ENCODE measurements at places on chromosomes 6 and 20. TPM values are rescaled to one million over a fixed set of nuclear protein-coding genes. Genes with fewer than 3 reads are reported as not detected.

- no peaks in the 10 kb centered on the region for H3K4me1 ChIP-seq
- H3K4me3 ChIP-seq = no peak overlapping the region
- no peaks in the 10 kb centered on the region for H3K27me3 ChIP-seq
- no peak for DNase-seq
- no peaks in the 10 kb centered on the region for H3K36me3 ChIP-seq
Observed at GRCh38 chr6:38236631-38237030, 403.1 kb downstream of the BTBD9 start.

DNA sequence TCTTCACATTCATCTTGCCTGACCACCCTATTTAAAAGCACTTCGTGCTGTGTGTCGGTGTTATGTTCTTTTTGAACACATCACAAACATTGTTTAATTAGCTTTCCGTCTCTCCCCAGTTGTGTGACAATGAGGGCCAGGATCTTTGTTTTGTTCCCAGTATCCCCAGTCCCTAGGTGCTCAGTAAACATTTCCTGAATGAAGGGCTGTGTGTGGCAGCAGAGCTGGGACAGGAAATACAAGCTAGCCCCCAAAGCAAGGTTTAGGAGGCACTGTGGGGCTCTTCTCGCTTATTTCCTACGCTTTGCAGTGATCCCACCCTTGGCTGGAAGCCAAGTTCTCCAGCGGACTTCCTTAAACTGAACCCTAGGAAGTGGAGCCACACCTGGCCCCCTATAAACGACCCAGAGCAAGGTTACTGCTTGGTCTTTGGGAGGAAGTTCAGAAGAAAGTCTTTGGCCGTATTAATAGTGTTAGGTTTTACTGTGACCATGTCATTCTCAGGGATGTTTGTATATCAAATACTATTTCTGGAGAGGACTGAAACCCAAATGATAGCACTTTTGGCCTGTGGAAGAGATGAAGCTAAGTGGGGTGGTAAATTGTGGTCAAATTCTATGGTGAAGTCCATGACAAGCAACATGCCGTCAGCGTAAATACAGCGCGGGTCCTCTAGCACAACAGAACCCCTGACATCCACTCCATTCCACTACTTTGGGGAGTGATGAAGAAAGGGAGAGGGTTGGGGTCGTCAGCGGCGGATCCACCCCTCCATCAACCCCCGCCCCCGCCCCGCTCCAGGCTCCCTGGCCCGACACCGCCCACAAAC lies 570 bp upstream of the FANCE start:
- H3K27me3 ChIP-seq = no peaks in the 10 kb centered on the region
- H3K4me1 ChIP-seq = peaks cover 24% of the 10 kb centered on the region
- H3K27ac ChIP-seq = peak overlapping the region; percentile 88
- H3K36me3 ChIP-seq = no peaks in the 10 kb centered on the region
- no peak for DNase-seq

DNA sequence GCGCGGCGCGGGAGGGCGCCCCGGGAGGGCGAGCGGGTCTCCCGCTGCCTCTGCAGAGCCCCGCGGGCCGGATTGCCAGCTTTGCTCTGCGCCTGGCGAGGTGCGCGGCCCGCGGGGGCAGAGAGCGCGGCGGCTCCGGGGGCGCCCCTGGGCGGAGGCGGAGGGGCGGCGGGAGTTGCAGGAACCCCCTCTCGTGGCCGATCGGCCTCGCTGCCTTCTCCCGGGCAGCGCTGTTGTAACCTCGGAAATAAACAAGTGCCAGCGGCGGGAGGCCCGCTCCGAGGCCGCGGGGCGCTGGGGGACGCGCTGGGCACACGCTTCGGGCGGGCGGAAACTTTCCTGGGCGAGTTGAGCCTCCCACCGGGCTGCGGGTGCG lies 1.2 kb downstream of the CDH4 start:
- H3K36me3 ChIP-seq = no peaks in the 10 kb centered on the region
- peak overlapping the region; percentile 45 for H3K4me3 ChIP-seq
- peaks cover 20% of the 10 kb centered on the region for H3K4me1 ChIP-seq
- DNase-seq = no peak

SYNE1 gene
- 66.4 TPM for total RNA-seq

DNMT3B gene
- total RNA-seq = 0.76 TPM

Data from esophagus squamous epithelium (tissue), 5 donors.